ENCODE measurements at places on chromosomes 4 and X. TPM values are rescaled to one million over a fixed set of nuclear protein-coding genes. Genes with fewer than 3 reads are reported as not detected.

FSTL5 gene
- not detected for total RNA-seq

RHOXF1 gene
- not detected for total RNA-seq

BEX4 gene
- 4.1 TPM for total RNA-seq

NEIL3 gene
- 0.59 TPM for total RNA-seq

NEUROG2 gene
- total RNA-seq, result not detected

SNX25 gene
- 26.0 TPM for total RNA-seq

F8A3 gene
- total RNA-seq, result not detected

EXOC1 gene
- total RNA-seq, result 23.9 TPM

PDE5A gene
- total RNA-seq, result 2.7 TPM

SH2D1A gene
- total RNA-seq, result not detected

F11 gene
- total RNA-seq, result not detected

WDR45 gene
- 46.3 TPM for total RNA-seq

P2RY4 gene
- under 0.01 TPM for total RNA-seq

DCAF8L2 gene
- total RNA-seq, result not detected

IRAK1 gene
- 59.0 TPM for total RNA-seq

SOD3 gene
- total RNA-seq, result 66.9 TPM

CLDN22 gene
- total RNA-seq, result not detected

STX18 gene
- total RNA-seq, result 19.0 TPM

AGA gene
- total RNA-seq, result 68.8 TPM

ADH6 gene
- total RNA-seq, result not detected

All from smooth muscle cell of the coronary artery (primary cell).